ENCODE measurements at places on chromosomes 12 and 14.

GRCh38 chr12:103310546-103311270 is 185.1 kb downstream of the C12orf42 start:
- no peak for DNase-seq

DNA sequence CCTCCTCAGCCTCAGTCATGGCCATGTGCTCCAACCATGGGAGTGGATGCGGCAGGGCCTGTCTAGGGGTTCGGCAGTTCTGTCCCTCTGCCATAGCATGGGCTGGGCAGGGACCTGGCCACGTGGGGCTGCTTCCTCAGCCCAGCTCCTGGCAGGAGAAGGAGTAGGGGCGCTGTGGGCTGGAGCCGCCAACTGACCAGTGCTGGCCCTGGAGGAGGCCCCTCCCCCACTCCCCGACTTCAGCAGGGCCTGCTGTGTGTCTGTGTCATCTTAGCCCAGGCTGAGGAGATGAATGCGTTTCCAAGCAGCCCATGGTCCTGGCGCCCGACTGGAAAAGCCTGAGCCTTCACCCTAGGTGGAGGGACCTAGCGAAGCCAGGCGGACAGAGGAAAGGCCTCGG is 2.7 kb upstream of the PACS2 start:
- DNase-seq: no peak

DNA sequence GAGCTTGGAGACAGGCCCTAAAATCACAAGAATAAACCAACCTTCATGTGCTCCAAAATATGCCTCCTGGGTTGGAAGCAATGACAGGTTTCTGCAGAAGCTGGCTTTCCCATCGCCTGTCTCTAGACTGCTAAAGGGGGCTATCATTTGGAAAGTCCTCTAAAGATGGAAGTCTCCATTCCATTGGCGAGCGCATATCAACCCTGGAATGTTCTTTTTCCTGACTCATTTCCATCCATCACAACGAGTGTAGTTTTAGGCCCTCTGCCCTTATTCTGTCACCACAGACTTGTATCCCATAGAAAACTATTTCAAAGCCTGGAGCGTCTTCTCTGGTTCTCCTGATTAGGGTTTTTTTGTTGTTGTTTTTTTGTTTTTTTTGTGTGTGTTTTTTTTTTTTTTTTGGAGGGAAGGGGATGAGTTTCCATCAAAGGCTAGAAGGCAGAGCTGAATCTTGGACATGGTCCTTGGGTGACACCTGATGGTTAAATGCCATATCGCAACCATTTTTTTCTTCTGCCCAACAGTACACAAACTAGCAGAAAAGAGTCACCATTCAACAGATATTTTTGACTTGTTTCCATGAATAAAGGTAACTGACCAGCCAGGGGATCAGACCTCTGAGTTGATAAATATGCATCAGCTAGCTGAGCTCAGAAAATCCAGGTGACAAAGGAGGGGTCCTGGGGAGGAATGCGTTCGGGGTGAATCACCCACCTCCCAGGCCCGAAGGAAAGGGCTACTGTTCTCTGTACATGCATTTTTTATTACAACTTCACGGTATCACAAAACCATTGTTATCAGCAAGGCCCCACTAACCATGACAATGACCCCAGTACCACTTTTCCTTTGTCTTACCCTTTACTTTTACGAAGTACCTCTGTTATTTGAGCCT is 40.5 kb downstream of the KCNA5 start:
- peak; percentile 7 for DNase-seq

DNA sequence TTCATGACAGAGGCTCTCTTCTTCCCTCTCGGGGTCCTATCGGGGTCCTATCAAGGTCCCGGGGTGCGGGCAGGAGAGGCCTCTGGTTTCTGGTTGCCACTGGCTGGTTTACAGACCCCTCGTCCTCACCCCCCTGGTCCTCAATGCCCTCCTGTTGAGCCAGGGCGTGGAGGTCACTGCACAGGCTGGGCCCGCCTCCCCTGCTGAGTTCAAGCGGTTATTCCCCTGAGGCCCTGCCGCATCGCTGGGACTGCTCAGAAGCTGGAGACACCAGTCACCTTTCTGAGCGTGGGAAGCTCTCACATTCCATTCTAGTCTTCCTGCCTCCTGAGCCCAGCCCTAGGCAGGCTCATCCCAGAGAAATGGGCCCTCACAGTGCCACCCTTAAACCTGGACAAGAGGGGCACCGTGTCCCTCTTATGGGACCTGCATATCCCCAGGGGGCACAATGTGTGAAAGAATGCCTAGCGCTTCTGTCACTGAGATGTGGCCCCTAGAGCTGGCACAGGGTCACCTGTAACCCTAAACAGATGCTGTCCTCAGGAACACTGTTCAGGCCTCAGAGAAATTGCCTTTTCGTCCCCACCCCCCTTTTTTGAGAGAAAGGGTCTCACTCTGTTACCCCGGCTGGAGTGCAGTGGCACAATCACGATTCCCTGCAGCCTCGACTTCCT is 177.7 kb upstream of the RGS6 start:
- DNase-seq: no peak

- DNase-seq: no peak
Measured at GRCh38 chr12:28237423-28237822, 47.2 kb downstream of the CCDC91 start.

DNA sequence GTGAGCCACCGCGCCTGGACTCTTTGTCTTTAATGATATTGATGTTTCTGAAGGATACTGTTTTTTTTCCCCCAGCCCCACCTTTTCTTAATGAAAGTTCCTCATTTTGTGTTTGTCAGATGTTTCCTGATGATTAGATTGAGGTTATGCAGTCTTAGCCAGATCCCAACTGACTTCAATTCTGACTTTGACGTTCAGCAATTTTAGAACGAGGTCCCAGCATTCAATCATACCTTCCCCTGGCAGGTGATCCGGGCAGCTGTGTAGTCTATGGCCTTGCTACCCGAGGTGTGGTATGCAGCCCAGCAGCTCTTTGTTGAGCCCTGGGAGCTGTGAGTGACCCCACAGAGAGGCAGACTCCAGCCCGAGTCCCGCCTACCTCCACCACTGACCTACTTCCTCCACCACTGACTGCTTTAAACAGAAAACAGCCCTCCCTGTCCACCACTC is 82.7 kb downstream of the LGMN start:
- DNase-seq: no peak

DNA sequence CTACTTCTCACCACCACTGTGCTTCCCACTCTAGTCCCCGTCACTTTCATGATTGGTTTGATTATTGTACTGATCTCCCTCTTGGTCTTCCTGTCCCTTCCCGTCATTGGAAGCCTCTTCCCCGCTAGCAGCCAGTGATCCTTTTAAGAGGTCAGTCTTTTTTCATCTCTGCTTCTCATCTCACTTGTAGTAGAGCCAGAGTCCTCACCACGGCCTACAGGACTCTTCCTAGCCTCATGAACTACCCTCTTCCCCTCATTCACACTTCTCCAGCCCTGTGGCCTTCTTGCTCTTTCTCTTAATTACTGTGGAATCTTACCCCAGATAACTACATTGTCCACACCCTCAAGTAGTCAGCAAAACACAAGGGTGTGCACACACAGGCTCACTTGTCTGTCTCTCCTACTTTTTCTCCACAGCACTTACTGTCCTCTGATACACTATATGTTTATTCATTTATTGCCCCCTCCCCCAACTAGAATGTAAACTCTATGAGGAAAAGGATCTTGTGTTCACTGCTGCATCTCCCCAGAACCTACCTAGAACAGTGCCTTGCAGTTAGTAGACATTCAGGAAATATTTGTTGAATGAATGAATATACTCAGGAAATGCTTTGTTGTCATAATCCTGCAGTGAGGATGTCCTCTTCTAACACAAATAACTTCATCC is 66.3 kb downstream of the CKB start:
- DNase-seq: no peak

DNA sequence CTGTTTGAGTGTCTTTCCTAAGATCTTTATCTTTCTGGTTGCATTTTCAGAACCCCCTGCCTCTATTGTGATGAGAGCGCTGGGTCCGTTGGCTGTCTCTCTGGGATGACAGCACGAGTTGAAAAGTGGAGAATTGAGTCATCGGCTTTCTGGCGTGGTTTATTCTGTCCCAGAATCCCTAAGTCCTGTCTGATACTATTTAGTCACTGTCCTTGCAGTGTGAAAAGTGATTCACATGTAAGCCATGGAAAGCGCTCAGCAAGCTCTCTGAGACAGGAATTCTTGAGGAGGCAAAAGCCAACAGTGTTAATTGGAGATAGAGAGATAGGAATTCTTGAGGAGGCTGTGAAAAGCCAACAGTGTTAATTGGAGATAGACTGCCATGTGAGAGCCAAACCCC is 121.7 kb downstream of the CHST11 start:
- no peak for DNase-seq

DNA sequence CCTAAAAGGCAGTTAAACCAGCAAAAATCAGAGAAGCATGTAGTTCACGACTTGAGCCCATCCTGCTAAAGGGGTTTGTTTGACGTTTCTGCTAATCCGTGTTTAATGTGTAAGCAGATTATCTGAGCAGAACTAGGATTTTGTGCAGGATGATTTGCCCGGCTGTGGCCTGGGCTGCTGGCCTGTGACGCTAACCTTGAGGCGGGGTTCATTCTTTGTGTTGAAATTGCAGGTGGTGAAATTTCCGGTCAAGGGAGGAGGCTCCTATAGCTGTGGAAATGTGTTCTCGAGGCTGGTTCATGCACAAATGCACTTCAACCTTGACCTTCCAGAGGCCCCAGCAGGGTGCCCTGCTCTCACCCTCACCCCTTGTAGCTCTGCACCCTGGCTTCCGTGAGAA is 63.7 kb downstream of the SLC24A4 start:
- DNase-seq: peak; percentile 91

- DNase-seq: no peak
Measured at GRCh38 chr12:11793921-11794710, 144.6 kb downstream of the ETV6 start.

DNA sequence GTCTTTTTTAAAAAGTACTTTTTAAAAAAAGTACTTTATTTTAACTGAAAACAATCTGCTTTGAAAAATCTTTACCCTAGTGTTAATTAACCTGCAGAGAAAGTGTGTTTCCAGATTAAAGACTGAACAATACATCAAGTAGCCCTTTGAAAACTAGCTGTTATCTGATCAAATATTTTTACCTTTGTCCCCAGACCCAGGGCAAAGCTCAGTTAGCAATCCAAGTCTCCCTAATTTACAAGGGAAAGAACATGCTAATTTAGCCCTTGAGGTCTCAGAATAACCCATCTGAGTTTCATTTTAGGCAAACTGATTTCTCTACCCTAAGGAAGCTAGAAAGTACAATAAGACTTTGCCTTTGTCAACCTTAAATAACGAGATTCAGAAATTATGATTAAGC is 91.2 kb downstream of the PPM1H start:
- no peak for DNase-seq

- DNase-seq: no peak
Measured at GRCh38 chr12:102421802-102422583, 58.4 kb downstream of the IGF1 start.

GRCh38 chr12:130026608-130027176 is 122.9 kb upstream of the TMEM132D start:
- DNase-seq: peak; percentile 18

- DNase-seq: no peak
Measured at GRCh38 chr14:31057701-31058364, 31.7 kb upstream of the STRN3 start.

DNA sequence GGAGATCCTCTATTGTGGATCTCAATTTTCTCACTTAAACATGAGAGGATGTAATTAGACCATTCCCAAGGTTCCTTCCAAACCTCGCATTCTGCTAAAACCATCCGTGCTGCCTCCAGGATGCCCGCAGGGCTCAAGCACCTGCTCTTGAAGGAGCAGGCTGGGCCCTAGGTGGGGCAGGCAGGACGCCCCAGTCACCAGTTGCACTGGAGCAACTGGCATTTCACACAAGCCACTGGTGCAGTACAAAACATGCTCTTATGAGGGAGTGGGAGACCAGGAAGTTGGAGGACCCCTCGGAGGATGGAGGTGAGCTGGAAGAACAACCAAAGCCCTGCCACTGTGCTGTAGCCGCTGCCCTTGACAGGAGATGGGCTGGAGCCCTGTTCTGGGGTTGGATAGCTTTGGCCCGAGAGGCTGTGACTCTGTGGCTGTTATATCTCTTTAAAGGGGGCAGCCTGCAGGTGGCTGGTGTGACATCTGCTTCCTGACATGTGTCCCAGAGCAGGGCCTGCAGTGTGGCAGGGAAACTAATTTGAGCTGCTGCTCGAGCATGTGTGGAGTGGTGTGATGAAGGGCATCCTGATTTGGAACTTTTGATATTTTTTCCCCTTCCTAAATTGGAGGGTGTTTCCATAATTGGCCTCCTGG is 122.2 kb downstream of the CRACR2A start:
- DNase-seq: no peak

DNA sequence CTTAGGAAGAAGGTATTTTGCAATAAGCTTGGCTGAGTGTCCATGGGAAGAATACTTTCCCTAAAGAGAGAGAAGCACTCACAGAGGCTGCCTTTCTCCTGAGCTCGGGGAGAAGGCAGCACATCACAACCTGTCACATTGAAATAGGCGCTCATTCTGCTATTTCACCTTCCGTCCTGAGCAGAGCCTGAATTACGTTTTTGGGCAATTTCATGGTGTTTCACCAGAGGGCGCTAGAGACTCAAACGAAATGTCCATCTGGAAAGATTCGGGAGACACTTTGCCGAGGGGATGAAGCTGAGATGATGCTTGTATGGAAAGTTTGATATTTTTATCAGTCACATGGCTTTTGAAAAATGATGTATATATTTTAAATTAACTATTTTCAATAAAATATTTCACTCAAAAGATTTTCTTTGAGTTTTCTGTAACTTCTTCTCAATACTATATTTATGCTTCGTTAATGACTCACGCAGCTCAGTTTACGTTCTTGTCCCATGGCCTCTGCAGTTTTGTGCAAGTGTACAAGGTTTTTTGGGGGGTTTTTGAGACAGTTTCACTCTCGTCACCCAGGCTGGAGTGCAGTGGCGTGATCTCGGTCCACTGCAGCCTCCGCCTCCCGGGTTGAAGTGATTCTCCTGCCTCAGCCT is 17.4 kb upstream of the B4GALNT3 start:
- no peak for DNase-seq

- no peak for DNase-seq
Measured at GRCh38 chr14:98298481-98299244, 973.3 kb downstream of the BCL11B start.

DNA sequence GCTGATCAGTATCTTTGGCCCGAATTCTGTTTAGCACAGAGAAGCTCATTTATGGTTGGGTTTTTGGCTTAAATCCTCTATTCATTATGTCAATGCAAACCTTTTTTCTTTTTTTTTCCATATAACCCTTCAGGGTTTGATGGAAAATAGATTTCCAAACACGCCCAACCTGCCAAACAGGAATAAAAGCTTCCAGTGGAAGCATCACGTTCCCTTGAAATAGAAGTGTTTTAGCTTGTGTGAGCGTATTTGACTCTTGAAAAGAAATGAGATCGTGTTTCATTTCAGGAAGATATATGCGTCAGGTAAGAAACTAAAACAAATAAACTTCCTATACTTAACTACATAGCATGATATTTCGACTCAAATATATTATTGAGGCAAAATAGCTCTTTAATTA is at the start of gene PIK3C2G:
Gene PIK3C2G, plus strand, starts transcription at position 246 of the 400 bp plus-strand sequence. CDS start 20,564 bp downstream, outside the sequence.
- DNase-seq: no peak

GRCh38 chr14:84998216-84998615 is 531.7 kb upstream of the FLRT2 start:
- DNase-seq: no peak

Data from HL-60 (cell line).